ENCODE measurements at places on chromosomes 3 and 15.

- DNase-seq: no peak
Measured at GRCh38 chr15:54014067-54014655, 35.9 kb downstream of the UNC13C start.

DNA sequence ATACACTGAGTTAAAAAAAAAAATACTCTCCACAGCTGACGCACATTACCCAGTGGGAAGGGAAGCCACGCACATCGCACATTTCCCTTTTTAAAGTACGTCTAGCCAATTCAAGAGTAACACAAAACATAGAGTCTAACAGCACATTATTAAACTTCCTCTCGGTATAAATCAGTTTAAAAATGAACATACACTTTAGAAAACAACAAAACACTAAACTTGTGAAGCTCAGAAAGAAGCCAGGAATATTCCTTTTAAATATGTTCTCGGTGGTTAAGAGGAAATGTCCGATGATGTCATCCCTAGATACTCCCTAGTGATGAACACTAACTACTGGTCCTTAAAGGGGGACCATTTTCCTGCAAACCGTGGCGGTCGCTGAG lies 721 bp downstream of the MYEF2 start:
- DNase-seq: no peak

DNA sequence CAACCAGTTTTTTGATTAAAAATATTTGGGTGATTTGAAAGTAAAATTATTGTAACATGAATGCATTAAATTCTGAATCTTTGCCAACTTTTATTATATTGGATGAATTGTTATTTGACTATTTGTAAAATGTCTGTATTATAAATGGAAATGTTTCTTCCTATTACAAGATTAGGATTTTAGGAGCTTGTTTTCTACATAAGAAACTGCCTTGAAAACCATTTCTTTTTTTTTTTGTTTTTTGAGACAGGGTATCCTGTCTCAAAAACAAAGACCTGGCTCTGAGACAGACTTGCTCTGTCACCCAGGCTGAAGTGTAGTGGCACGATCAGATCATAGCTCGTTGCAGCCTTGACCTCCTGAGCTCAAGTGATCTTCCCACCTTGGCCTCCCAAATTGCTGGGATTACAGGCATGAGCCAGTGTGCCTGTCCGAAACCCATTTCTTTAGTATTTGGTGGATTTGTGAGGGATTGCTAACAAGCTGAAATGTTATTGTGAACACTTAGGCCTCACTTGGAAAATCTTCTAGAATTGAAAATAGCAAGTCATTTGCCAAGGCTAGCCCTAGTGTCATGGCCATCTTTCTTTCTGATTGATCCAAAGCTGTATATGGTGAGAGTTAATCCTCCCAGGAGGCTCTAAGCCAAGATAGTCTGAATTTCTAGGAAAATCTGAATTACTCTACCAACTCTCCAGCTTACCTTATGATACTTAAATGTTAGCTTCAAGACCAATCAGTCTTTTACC lies 100.3 kb downstream of the FNDC3B start:
- DNase-seq: no peak

- no peak for DNase-seq
Measured at GRCh38 chr15:45868109-45868691, 233.4 kb downstream of the SQOR start.

- DNase-seq: no peak
Measured at GRCh38 chr3:122101646-122102045, 46.5 kb downstream of the CD86 start.

DNA sequence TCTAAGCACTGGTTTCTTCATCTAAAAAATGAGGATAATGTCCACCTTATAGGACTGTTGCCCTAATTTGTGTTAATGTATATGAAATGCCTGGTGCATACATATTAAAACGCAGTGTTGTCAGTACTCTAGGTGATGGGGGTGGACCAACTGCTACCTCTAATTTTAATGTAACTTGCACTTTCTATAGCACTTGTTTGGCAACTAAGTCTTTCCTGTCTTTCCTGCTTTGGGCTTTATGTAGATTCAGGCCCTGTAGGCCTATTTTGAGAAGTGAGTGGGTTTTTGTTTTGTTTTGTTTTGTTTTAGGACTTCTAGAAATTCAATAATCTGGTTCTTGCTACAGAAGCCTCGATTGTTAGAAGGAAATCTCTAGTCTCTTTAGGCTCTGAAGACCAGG lies 21.2 kb downstream of the SLC7A14 start:
- DNase-seq: no peak

- peak; percentile 29 for DNase-seq
Measured at GRCh38 chr15:98586066-98586465, 62.3 kb upstream of the IGF1R start.

DNA sequence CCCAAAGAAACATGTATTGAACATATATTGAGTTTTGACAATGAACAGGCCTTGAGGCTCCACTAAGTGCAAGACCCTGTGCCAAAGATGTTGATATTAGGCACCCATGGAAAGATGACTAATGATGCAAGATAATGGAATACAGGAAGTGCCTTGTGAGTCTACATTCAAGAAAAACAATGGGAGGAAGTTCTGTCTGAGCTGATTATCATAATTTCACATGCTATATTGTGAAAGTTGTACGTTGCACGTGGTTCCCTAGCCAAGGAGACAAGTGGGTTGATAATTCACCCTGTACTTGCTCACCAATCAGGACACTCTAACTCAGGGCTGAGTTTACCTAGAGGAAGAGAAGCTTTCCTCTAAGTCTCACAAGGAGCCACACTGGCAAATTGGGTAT lies 186.9 kb upstream of the STAC start:
- no peak for DNase-seq

- DNase-seq: no peak
Measured at GRCh38 chr3:191492601-191493000, 31.6 kb downstream of the PYDC2 start.

- peak; percentile 82 for DNase-seq
Measured at GRCh38 chr3:59772416-59773408, 722.9 kb upstream of the CFAP20DC start.

DNA sequence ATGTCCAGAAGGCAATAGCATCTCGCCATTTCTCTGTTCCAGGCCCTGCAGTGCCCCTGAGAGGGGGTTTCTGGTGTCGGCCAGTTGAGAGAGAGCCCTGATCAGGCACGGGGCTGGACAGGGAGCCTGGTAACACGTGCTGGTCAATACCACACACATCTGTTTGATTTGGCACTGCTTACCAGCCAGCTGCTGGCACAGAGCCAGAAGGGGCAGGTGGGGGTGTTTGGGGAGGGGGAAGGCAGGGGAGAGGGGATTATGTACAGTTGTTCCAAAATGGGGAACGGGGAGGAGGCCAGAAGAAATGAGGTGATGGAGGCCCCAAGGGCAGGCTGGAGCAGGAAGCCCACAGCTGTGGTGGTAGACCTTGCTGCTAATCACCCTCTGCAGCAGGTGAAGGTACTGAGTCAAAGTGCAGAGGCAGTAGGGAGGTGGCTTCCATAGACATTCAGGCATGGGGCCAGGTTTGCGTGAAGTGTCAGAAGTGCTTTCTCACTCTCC lies 153.5 kb upstream of the LPP start:
- peak; percentile 38 for DNase-seq

DNA sequence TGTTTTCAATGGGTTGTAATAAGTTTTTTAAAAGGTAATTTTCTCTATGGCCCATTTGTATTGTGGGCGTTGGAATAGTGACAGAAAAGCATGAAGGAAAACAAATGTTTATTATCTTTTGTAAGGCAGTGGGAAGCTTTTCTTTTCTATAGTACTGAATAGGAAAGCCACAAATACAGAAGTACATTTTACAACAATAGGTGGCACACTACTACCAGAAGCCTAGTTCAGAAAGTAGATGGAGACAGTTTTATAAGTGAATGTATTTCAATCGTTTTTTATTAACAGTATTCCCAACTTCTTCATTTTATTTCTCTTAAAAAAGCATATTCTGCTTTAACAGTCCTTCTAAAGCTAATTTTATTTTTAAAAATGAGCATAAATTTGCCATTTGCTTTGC lies 296.7 kb downstream of the PTPRG start:
- no peak for DNase-seq

DNA sequence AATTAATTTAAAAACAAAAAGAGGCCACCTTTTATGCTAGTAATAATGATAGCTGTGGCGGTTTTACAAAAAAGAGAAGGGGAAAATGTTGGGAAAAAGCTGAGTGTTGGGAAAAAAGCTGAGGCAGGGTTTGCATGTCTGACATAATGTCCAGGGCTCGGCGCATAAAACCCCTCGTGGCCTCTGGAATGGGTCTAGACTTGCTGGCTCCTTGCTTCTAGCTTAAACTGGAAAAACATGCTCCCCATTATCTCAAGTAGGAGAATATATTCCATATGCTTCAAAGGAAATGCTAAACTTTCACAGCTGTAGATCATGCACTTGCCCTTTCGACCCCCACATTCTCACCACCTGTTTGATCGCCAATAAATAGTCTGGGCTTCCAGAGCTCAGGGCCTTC lies 53.0 kb downstream of the CYP19A1 start:
- DNase-seq: no peak

- no peak for DNase-seq
Measured at GRCh38 chr3:17562845-17563244, 179.6 kb downstream of the TBC1D5 start.

DNA sequence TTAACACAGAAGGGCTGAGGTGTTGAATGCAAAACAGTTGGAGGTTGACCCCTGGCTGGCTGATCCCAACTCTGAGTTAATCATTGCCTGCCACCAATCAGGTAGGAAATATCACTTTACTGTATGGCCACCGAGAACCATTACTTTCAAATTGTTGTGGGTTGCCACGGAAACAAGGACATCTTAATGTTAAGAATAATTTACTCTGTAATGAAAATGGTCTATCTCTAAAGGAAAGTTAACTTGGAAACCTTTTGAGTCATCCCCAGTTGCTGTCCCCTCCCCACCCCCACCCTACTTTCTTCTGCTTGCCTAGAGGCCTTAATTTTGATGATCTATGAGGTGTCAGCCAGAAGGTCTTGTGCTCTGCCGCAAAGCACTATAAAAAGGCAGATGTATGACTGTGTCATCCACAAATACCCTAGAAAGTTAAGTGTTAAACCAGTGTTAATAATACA lies 78.7 kb upstream of the SNRK start:
- no peak for DNase-seq

GRCh38 chr15:29860872-29861271 lies 38.6 kb upstream of the TJP1 start:
- DNase-seq: no peak

DNA sequence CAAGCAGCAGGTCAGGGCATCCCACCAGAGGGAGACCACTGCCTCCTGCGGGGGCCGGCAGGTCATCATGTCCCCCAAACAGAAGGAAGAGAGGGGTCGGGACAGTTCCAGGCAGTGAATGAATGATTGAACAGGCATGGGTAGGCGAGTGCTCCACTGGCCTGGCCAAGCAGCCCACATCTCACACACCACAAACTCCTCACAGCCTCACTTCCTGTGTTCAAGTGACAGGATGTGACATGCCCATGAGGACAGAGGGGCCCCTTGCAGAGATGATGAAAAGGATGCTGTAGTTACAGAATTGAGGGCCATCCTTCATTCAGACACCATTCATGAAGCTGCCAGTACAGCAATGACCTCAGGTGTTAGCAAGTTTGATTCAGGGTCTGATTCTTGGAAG lies 3.7 kb downstream of the IQSEC1 start:
- peak; percentile 79 for DNase-seq

DNA sequence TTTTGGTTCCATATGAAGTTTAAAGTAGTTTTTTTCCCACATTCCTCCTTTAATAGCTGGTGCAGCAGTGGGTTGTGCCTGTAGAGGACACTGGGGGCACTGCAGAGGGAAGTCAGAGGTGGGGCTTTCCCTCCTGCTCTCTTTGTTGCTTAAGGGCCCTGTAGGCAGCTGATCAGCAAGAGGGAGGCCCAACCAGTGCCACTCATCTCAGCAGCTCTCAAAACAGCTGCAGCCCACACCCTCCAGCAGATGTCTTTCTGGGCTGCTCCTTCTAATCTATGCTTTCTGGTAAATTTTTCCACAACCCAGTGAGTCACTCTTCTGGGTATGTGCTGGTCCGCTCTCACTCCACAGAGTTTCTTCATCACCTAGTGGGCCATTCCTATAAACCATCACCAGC lies 263.8 kb downstream of the FEZF2 start:
- DNase-seq: no peak

- no peak for DNase-seq
Measured at GRCh38 chr3:28768439-28768838, 419.8 kb upstream of the AZI2 start.

DNA sequence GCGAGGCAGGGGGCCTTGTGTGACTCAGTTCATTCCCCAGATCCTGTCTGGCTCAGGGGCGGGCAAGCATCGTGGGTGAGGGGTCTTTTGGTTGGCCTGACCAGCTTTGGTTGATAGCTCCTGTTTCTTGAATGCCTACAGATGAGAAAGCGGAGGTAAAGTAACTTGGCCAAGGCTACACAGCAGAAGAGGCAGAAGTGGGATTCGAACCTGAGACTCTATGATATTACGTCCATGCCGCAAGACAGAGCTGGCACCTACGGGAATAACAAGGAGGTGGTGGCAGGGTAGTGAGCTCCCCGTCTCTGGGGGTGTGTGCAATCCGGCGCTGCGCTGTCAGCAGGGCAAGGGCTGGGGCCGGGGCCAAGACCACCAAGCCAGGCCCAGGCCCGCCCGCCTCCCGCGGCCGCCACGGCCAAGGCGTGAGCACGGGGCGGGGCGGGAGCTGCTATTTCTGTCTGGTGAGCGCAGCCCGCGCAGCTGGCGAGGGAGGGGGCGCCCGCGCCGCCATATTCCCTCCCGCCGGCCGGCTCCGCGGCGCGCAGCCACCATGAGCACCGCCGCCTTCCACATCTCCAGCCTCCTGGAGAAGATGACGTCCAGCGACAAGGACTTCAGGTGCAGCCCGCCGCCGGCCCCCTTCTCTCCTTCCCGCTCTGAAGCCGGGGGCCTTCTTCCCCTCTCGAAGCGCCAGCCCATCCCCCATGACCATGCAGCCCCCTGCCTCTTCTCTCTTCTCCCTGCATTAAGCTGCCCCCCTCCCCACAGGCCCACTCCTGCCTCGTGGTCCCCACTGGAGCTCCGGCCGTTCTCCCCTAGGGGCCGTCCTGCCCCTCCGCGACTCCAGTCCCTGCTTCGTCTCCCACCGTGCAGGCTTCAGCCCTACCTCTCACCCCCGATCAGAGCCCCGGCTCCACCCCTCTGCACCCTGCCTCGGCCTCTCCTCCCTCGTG lies at the start of gene CAND2:
CAND2 (plus strand) TSS at position 510 of the 953 bp plus-strand sequence; CDS start at position 551, 41 bp downstream.
- DNase-seq: peak; percentile 52

GRCh38 chr3:9244495-9245183 lies 4.8 kb downstream of the SRGAP3 start:
- no peak for DNase-seq

DNA sequence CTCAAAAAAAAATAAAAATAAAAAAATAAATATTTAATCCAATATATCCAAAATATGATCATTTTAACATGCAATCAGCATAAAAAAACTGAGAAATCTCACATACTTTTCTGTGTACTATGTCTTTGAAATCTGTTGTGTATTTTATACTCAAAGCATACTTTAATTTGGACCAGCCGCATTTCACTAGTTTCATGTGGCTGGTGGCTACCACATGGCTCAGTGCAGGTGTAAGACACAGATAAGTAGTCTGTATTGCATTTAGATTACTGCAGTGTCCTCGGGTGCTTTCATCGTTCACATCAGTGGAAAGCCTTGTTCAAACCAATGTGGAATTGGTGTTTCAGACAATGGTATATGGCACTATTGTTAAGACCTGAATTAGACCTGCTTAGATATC lies 11.0 kb downstream of the CRTC3 start:
- no peak for DNase-seq

Measured in activated naive CD4-positive, alpha-beta T cell treated with anti-CD3 and anti-CD28 coated beads, Interleukin-2, amount 10 ng/mL, durations not matched to agents 7 days and 5 days (primary cell).